ENCODE measurements at places on chromosomes 12 and 14.
A peak's percentile ranks its signal among the peaks of the same experiment; 100 is the strongest.

DNA sequence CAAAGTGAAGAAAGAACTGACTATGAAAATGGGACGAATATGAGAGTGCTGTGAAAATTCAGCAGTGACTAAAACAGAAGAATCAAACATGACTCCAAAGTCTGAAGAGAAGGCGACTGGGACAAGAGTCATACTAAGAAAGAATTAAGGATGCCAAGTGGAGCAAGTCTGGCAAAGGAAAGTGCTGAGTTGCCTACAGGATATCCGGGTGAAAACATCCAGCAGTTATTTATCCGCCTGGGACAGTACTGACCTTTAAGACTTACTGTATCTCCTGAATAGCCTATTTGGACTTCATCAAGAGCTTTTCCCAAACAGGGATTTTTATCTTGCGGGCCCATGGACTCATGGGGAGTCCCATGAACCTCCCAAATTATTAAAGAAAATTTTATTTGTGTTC lies 41.1 kb downstream of the KICS2 start:
- DNase-seq: peak; percentile 78

DNA sequence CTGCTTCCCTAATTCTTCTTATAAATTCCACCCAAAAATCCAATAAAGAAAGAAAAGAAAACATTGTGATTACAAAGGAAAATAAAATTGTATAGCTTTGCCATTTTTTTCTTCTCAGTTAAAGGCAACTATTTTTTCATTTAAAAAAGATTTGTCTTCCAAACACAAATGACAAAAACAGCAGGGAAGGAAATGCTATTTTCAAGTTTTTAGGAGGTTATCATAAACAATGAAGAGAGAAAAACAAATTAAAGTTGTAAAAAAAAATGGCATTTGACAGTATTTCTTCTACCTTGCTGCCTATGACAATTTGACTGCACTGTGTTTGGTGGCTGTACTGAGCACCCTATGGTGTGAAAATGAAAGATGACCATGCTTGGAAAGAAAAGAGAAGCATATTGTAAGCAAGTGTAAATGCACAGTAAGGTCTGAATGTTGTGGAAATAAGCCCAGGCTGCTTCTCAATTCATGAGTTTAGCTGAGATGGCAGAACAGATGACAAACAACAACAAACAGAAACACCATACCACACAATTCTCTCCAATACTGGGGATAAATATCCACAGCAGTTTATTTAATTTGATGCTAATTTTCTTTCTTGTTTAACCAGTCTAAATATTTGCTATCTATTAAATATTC lies 109.8 kb downstream of the PRKD1 start:
- no peak for DNase-seq

- DNase-seq: peak; percentile 41
Observed at GRCh38 chr14:56482310-56482911, 97.2 kb upstream of the TMEM260 start.

DNA sequence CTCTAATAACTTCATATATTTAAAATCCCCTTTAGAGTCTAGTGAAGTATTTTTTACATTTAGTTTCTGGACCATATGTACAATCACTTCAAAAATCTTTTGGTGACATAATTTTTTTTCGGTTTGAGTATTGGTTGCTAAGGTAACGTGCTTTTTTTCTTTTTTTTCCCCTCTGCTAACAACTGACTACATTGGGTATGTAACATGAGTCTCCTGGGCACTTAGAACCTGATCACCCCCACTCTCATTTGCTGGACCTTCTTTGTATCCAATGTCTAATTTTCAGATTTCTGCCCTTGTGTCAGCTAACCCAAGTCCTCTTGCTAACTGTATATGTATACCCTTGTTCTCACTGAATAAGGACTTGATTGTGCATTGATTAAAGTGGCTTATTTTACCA lies 592.9 kb upstream of the FLRT2 start:
- no peak for DNase-seq

DNA sequence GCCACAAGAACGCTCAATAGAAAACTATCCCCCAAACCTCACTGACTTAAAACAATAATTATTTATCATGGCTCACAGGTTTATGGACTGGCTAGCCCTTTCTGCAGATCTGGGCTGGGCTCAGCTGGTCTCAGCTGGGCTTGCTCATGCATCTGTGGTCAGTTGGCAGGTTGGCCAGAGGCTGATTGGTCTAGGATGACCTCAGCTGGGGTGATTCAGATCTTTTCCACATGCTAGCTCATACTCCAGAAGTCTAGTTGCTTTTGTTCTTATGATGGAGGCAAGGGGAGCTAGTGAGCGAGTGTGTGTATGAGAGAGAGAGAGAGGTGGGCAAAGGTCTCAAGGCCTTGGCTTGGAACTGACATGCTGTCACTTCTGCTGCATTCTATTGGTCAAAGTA lies 181.2 kb upstream of the NRXN3 start:
- DNase-seq: peak; percentile 17

- DNase-seq: peak; percentile 23
Observed at GRCh38 chr12:109763201-109763841, 49.7 kb downstream of the FAM222A start.

GRCh38 chr14:51240804-51241380 lies 845 bp downstream of the TMX1 start:
- DNase-seq: no peak

DNA sequence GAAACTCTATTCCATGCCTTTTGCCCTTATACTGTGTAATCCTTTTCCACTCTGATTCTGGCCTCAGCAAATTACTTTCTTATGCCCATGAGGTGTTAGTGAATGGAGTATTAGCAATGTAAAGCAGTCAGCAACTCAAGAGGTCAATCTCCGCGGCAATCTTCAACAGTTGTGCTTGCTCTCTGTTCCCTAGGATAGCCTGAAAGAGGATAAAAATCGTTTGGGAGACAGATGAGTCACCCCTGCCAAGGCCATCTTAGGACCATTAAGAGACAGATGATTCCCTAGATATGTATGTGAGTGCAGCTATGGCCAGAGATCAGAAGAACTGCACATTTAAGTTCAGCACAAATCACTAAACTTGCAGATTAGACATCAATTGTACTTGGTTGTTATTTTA lies 1145.8 kb downstream of the GALC start:
- no peak for DNase-seq

DNA sequence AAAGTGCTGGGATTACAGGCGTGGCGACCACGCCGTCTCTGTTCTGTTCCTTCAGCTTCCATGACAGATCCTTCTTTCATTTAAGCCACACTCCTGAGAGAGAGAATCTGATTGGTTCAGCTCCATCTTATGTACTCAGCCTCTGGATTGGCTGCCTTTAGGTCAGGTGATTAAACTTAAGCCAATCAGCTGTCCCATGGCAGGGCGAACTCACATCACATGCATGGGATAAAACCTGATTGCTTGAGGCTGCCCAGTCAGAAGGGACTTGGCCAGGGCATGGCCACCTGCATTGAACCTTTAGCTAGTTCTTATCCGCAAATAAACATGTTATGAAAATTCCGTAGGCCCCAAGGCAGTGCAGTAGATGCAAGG lies 274.2 kb downstream of the SUDS3 start:
- DNase-seq: no peak

- no peak for DNase-seq
Observed at GRCh38 chr14:30179381-30180130, 251.9 kb upstream of the PRKD1 start.

DNA sequence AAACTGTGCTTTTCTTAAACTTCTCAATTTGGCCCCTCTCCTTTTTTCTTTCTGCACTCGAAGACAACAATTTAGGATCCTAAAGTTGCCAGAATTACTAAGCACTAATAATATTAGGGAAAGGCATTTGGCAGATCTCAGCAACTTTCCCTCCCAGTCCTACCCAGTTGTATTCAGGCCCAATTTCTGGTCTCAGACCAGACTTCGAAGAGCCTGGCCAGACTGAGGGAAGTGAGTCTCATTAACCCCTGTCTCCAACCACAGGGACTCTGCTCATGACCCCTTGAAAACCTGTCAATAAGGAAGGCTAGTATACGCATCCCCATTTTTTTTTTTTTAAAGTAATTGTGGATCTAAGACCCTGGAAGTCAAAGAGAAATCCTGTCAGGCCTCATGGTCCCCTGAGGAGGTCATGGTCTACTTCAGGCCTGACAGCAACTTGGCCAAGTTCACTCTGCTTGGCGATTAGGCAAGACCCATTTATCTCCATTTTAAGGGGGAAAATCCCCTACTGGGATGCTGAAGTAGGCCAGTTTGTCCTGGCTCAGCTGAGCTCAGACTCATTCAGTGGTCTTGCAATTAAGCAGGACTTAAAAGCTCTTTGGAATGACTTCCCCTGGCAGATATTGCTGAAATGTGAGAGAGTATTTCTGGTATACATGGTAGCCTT lies 521.0 kb downstream of the FUT8 start:
- DNase-seq: peak; percentile 16

DNA sequence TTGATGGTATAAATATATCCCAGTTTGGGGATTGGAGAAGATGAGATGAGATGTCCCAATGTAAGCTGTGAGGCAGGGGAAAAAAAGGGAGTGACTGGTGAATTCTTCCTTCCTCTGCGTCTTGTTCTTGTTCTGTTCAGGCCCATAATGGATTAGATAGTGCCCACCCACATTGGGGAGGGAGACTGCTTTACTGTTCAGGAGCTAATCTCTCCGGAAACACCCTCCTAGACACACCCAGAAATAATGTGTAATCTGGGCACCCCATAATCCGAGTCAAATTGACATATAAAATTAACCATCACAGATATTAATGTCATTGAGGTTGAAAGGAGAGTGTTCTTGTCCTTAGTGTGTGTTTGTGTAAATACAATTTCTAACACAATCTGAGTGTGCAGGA lies 29.3 kb downstream of the ETV6 start:
- DNase-seq: no peak

DNA sequence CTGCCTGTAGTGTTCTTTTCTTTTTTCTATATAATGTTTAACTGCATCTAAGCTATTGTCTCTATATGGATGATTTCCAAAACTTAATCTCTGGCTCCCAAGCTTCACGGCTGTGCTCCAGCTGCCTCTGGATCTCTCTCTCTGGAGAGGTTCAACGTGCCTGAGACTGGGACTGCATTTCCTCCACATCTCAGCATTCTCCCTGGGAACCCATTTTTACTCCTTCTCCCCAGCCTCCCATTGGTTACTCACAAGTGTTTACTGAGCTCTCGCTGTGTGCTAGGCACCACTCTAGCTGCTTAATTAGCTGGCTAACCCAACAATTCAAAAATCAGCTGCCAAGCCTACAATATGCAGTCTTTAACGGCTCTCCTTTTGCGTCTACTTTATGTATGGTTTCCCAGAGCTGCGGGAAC lies 34.7 kb downstream of the FBXL14 start:
- no peak for DNase-seq

DNA sequence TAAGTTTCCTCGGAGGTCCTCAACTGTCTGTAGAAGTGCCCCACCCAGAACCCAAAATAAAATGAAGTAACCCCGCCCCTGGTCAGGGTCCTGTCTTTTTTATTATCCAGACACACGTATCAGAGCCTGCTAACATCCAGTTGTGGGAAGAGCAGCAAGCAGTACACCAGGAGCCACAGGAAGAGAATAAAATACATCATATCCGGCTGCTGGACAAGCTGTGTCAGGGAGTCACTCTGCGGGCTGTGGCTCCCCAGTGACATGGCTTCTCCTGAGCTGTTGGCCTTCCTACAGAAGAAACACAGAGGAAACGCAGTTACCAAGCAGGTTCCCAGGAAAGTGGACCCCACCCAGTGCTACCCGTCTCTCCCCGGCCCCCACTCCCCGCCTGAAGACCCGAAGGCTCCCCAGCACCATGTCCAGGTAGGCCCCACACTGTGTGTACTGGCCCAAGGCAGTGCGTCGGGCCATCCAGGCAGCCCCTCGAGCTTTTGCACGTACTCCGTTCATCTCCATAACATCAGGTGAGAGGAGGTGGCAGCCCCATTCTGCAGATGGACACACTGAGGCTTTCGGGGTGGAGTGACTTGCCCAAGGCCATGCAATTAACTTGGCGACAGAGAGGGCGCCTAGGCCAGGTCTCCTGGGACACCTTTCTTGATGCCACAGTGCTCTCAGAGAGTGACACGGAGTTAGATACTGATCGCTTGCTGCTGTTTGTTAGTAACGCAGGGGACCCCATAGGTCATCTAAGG lies 34.3 kb upstream of the DICER1 start:
- no peak for DNase-seq

GRCh38 chr14:105484069-105484996 lies 2.4 kb upstream of the CRIP1 start:
- DNase-seq: peak; percentile 36

GRCh38 chr12:111645433-111645832 lies 40.3 kb downstream of the BRAP start:
- peak; percentile 50 for DNase-seq

GRCh38 chr12:26496170-26496569 lies 300.8 kb downstream of the SSPN start:
- DNase-seq: peak; percentile 39

DNA sequence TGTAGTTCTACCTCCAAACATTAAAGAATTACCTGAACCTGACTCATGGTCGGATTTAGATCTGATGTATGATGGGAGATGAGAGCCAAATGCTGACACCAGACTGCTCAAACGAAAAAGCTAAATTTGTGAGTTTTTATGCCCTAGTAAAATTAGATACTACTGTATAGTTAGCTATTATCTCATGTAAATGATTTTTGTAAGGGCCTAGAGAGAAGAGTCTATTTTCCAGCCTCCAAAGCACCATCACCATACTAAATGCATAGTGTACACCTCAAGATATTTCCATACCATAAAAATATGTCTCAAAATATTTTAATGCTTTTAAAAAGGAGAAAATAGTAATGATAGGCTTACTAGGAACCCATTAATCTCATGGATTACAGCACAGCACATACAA lies 18.3 kb downstream of the ANKS1B start:
- no peak for DNase-seq

DNA sequence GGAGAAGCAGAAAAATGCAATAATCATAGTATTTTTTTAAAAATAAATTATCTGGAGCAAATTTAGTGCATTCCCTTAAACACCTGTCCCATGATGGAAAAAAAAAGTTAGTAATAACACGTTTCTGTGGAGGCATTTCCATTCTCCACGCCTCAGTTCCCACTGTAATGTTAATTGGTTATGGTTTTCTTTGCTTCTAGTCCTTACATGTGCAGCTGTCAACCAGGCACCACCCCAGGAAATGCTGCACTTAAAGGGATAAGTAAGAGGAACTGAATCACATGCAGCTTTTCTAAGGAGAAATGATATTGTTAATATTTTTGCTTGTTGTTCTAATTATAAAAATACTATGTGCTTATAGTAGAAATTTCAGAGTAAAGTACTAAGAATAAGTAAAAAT lies 240.3 kb downstream of the ZFP36L1 start:
- peak; percentile 57 for DNase-seq

DNA sequence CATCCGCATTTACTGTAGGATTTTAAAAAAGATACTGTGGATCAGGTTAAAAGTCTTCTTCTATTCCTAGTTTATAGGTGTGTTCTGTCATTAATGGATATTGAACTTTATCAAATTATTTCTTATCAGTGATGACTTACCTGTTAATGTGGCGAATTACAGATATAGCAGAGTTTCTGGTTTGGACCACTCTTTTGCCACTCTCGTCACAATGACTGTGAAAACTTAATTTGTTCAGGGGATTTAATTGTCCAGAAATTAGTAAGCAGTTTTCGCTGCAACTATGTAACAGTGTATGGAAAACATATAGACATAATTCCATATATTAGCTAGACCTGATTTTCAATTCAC lies 14.9 kb downstream of the COCH start:
- no peak for DNase-seq

Data from cardiac fibroblast (primary cell).